ENCODE measurements at places on chromosomes 6 and 20.
A peak's percentile ranks its signal among the peaks of the same experiment; 100 is the strongest.

GRCh38 chr20:50089140-50089786 is 23.7 kb downstream of the UBE2V1 start:
- DNase-seq, result no peak

DNA sequence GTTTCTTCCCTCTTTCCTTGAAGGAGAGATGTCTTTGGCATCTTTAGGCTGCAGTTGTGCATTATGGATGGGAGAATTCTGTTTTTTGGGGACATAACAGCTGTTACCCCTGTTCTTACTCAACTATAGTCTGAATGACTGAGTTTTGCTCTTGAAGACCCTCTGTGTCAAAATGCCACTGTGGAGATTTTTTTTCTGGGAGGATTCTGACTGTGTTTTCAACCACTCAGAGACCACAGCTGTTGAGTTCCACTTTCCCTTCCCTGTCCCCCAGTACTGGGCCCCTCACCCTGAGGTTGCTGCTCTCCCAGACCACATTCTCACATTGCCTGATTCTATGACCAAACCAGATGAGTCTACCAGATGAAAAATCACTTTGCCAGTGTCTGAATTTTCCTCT is 48.1 kb downstream of the NKX2-2 start:
- no peak for DNase-seq

- peak; percentile 78 for DNase-seq
Measured at GRCh38 chr20:25065625-25066338, 7.8 kb upstream of the ACSS1 start.

- DNase-seq, result no peak
Measured at GRCh38 chr6:132683543-132683942, 24.6 kb upstream of the TAAR1 start.

DNA sequence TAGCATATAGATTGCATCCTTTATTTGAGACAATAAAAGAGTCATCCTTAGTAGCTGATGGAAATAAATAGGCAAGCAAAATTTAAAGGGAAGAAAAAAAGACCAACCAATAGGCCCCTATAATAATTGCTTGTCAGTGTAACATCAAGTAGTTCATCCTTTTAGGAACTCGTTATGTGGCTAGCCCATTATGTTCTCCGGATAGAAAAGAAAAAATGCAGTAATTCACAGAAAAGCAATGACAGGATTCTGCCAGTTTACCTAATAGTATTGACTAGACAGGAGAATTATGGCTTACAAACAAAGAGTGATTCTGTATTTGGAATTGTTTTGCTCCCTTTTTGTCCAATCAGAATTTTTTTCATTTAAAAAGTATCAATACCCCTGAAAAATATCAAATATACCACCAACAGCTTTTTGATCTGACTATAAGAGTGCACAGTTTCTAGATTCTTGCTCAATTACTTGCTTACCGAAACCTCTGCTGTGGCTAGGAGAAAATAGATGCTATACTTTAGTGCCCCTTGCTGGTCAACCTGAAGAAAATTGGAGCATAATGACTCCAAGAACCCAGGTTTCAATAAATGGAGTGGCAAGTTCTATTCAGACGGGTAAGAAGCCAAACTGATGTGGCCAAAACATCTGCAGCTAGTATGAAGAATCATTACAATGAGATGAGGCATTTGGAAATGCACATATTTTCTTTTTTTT is 91.5 kb upstream of the SASH1 start:
- DNase-seq, result peak; percentile 45

DNA sequence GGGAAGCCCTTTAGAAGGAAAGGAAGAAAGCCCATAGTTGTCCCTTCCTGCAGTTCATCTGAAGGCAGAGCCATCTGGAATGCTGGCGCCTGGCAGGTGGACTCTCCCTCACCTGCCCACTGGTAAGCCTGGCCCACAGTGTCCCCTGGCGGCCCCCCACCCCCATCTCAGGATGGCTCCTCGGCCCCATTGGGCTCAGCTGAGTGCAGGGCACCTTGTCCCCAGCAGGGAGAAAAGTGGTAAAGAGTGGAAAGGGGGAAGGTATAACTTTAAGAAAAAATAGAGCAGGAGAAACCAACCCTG is 12.6 kb downstream of the SS18L1 start:
- DNase-seq, result no peak

- no peak for DNase-seq
Measured at GRCh38 chr6:145880361-145880760, 65.8 kb upstream of the FBXO30 start.

GRCh38 chr20:47610247-47610944 is 108.7 kb downstream of the NCOA3 start:
- peak; percentile 16 for DNase-seq

- no peak for DNase-seq
Measured at GRCh38 chr6:111301946-111302345, 181.1 kb downstream of the REV3L start.

GRCh38 chr6:28941684-28942448 is 18.1 kb upstream of the TRIM27 start:
- DNase-seq, result no peak

GRCh38 chr6:167930295-167930694 is 67.2 kb upstream of the KIF25 start:
- no peak for DNase-seq

GRCh38 chr6:115131709-115132490 is 789.1 kb upstream of the HS3ST5 start:
- DNase-seq, result no peak

DNA sequence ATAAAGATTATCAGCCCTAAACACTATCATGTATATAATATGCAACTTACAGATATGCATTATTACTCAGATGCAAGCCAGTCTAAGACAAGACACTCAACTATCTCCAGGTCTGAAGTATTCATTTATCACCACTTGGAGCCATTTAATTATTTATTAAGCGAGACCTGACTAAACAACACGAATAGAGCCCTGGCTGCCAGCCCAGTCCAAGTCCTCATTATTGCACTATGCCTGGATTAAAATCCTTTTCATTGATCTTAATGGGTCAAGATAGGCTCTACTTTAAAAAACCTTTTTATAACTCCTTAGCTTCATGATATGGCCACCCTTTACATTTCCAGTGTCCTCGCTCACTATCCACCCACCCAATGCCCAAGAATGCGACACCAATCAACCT is 183.1 kb upstream of the MARCKS start:
- peak; percentile 54 for DNase-seq

All from small intestine (tissue), 16 donors.